ENCODE measurements at places on chromosomes 5 and 9. TPM values are rescaled to one million over a fixed set of nuclear protein-coding genes. Genes with fewer than 3 reads are reported as not detected.

DNA sequence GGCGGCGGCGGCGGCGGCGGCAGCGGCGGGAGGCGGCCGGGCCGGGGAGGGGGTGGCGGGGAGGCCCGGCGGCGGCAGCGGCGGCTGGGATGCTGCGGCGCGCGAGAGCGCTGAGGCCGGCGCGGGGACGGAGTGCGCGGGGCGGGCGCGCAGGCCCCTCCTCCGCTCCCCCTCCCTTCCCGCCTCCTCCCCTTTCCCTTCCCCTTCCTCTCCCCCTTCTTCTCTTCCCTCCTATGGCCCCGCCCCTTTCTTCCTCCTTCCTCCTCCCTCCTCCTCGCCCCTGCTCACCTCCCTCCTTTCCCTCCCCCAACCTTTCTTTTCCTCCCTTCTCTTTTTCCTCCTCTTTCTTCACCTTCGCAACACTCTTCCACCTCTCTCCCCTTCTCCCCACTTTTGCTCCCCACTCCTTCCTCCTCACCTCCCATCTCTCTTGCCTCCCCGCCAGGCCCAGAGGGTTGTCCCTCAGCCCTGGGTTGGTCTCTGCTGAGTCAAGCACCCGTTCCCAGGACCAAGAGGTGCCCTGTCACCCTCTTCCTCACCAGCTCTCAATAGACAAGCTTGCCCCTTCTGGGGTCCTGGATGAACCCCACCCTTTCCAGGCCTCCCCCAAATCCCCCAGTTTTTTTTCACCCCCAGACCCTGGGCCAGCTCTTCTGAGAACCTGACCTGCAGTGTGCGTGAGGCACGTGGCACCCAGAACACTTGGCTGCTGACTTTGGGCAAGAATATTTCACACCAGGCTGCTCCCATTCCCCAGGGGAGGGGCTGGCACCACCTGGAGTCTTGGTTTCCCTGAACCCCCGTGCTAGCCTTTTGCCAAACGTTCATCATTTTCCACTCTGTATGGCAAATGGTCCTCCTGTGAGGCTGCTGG, at the start of gene SEMA4D:
TSS of gene SEMA4D (minus strand) at position 136 of the 874 bp plus-strand sequence. CDS start 92,657 bp downstream, outside the sequence.
- DNase-seq = peak; percentile 87

- DNase-seq = no peak
These were observed 1.1 kb upstream of the LCN9 start for GRCh38 chr9:135661816-135662560.

Gene PHYHD1
- total RNA-seq = 33.0 TPM

GRCh38 chr9:24587883-24588282, 42.2 kb upstream of the IZUMO3 start:
- DNase-seq = no peak
